ENCODE measurements at places on chromosomes 12 and 14.

DNA sequence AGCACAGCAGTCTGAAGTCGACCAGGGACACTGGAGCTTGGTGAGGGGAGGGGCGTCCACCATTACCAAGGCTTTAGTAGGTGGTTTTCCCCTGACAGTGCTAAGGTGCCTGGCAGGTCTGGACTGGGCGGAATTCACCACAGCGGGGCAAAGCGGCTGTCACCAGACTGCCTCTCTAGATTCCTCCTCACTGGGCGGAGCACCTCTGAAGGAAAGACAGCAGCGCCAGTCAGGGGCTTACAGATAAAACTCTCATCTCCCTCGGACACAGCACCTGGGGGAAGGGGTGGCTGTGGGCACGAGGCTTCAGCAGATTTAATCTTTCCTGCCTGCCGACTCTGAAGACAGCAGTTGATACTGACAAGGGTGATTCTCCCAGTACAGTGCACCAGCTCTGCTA, 39.1 kb downstream of the DDHD1 start:
- no peak for DNase-seq

DNA sequence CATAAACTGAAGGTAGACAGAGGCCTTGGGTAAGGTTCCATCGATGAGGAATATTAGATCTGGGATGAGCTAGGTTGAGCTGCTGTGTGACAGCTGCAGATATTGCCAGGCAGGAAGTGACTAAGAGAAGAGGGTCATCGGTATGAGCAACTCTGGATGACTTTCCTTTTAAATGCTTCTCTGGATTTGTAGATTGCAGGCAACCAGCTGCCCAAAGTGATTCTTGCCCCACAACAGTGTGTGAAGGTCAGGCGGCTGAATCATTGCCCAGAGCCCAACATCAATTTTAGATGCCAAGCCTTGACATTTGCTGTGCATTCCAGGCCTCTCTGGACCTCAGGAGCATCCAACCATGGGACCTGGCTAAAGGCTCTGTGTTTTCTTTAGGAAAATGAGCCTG, 255.9 kb downstream of the DPF3 start:
- no peak for DNase-seq

GRCh38 chr12:1815814-1816729, 4.3 kb upstream of the LRTM2 start:
- DNase-seq = no peak

DNA sequence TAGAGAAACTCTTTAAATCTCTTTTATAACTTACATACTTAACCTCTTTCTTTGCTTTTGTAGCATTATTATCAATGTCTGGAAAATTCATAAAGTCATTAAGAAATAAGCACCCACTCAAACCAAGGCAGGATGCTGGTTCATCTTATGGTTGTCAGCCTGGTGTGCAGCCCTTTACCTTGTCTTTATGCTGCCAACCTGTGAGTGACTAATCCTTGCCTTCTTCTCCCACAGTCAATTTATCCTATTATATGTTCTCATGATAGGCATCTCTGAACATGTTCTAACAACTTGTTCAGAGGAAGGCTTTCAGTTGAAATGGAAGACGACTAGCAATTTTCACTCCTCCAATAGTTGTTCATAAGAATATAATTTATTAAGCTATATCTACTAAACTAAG, 186.9 kb upstream of the CAND1 start:
- DNase-seq = no peak

DNA sequence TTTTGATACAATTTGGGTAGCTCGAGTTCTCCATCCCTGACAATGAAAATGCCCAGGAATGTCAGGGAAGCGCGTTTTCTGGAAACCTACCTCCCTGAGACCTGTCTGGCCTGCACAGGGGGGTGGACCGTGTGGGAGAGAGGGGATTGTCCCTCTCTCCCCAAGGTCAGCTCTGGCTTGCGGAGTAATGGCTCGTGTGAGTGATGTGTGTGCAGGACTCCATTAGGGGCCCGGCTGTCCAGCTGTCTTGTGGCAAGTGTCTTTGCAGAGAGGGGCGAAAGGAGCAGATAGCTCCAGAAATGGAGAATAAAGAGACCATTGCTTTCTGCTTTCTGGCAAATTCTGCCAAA, 215.3 kb downstream of the CHST11 start:
- no peak for DNase-seq

DNA sequence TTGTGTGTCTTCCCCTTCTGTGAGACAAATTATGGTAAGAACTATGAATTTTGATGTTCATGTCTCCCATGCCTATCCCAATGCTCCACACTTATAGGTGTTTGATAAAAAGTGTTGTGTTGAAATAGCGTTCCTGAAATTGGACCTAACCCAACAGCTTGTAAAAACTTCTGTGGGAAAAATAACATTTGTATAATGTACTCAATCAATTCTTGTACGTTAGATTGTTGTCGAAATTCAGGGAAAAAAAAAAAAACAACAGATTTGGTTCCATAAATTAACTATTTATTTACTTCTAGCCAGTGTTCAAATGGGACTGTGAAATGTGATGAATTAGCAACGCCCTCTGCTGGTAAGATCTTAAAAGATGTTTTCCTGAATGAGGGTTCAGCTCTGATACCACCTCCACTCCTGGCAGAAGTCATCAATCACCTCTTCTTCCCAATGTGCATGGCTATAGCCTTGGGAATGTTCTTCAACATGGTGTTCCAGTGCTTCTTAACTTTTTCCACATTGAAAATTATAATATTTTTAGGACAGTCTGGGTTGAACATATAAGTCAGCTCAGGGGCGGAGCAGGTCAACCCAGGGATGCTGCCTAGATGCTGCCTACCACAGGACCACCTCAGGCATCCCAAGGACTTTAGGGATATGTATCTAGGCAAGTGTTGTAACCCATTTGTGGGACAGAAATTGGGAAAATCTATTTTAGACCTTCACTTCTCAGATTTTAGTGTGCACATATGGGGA, 170.6 kb downstream of the OTOGL start:
- no peak for DNase-seq

- no peak for DNase-seq
Measured at GRCh38 chr14:65263177-65263788, 149.2 kb upstream of the FUT8 start.

DNA sequence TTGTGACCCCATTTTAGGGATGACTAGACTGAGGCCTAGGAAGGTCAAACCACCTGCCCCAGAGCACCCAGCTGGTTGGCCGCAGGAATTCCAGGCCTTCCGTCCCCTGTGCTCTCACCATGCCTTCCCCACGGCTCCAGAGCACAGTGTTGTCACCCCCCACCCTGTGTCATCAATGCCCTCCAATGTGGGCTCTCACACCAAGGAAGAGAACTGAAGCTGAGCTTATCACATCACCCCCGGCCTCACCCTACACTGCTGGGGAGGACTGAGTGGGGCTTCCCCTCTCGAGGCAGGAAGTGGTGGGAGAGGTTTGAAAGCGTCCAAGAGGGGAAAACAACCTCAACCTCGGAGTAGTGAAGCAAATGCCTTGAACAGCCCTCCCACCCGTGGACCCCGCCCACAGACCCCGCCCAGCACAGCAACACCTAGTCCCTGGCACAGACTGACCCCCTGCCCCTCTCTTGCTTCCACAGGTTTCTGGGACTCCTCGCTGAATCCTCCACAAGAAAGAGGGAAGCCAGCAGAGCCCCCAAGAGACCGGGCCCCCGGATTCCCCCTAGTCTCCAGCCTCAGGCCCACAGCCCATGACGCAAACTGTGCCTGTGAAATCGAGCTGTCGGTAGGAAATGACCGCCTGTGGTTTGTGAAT, 97.2 kb downstream of the LGMN start:
- DNase-seq = peak; percentile 89

- no peak for DNase-seq
Measured at GRCh38 chr14:51086044-51086443, 8.9 kb downstream of the TRIM9 start.

DNA sequence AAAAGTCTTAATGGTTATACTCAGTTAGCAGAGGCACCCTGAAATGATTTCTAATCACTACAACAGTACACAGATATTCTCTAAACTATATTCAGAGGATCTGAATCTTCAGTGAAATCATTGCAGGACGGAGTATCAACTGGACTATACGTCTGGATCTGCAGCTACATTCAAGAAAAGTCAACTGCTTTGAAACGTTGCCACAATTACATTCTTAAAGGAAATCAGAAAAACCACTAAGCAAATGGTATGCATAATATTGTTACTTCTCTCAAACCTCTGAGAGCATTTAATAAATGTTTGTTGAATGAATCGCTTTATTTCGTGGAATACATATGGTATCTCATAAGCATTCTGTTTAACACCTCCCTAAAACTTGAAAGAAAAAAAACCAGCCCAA, 67.4 kb downstream of the MED13L start:
- no peak for DNase-seq

DNA sequence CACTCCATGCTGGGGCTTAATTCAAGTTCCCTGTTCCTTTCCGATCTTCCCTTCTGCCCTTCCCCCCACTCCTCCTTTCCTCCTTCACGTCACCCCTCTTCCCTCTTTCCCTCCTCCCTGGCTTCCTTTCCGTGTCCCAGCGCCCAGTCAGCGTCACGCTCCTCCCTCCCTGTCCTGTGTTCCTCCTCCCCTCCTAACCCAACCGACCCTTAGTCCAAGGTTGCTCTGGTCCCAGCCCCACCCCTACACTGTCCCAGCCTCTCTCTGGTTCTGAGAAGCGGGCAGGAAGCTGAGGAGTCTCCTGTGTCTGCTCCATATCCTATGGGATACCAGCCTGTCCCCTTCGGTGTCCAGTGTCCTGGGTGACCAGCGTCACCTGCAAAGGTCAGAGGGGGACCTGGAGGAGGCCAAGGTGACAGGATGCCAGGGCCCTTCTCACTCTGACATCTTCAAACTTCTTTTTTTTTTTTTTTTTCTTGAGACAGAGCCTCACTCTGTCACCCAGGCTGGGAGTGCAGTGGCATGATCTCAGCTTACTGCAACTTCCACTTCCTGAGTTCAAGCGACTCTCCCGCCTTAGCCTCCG, 56.2 kb upstream of the TSPAN9 start:
- DNase-seq = no peak

DNA sequence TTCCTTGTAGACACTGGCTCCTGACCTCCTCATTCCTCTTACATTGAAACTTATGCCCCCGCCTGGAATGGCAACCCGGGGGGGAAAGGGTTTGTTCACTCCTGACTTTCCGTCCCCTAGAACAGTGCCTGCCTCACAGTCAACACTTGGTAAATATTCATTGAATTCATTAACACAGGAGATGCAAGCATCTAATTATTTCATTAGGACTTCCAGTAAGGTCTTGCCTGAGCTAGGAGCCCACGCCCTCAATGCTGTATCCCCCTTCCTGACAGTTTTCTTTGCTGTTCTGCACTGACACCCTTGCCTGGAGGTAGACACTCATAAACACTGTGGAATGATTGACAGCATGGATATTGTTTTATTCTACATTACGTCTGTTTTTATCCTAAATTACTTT, 49.3 kb upstream of the CHST11 start:
- DNase-seq = no peak

DNA sequence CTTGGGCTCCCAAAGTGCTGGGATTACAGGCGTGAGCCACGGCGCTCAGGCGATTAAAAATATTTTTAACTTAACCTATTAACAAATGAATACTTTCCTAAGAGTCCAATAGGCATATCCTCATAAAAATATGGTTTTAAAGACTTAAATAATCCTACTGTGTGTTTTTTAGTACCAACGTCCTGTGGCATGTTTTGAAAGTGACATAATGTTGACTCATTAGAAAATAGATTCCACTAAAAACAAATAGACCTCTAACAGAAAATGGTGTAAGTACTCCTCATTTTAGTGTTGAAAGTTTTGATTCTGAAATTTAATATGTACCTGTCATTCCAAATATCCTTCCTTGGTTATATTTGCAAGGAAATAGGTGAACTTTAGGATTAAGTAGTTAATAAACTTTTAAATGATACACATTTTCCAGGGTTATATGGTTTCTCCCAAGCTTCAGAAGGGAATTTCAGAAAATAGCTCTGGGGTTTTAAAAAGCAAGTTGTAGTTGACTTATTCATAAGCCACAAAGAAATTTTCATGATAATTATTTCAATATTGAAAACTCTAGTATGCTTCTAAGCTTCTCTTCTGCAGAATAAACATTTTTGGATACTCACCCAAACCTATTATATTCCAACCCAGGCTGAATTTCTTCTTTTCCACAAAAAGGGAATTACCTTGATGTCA, 12.1 kb upstream of the LUM start:
- no peak for DNase-seq

GRCh38 chr14:32332415-32333316, 3.6 kb downstream of the AKAP6 start:
- DNase-seq = no peak

DNA sequence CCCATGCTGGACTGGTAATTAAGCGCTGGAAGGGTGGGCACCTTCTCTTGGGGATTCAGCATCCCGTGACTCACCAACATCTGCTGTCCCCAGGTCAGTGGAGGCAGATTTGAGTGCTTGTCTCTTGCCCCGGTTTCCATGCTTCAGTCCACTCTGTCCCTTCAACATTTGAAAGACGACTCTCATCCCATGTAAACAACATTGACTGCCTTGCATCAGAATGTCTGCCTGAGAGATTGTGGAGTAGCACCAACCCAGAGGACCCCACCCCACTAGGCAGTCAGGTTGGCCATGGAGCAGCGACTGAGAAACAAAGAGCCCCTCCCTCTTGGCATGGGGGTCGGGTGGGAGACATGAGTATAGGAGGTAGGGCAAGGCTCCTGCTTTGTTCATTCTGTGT, 4.9 kb upstream of the STAC3 start:
- DNase-seq = no peak

DNA sequence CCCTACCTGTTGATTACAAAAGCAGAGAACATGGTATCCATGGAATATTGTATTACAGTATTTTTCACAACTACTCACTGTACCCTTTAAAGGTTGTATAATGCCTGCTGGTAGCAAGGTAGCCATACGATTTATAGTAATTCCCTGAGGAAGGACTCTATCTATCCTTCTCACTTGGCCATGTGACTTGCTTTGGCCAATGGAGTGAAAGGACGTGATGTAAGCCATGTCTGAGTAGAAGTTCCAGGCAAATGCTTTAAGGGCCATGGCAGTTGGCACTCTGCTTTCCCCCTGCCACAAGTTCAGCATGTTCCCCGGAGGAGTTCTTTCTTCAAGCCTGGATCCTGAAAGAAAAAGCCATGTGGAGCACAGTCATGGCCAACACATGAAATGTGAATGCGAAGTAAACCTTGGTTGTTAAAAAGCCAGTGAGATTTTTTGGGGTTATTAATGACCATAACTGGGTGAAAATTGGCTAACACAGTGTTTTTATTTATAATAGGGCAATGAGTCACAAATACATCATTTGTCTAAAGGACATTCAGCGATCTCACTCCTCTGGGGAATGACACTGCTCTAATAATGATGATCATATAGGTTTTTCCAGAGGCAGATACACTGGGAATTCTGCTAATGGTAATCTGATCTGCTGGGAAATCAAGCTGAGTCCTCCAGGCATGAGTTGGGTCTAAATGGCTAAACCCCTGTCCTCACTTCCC, 67.4 kb upstream of the SLC38A2 start:
- DNase-seq = no peak

- DNase-seq = no peak
Measured at GRCh38 chr12:22626406-22626805, 1.4 kb downstream of the ETNK1 start.

GRCh38 chr12:12086362-12086761, 15.6 kb downstream of the BCL2L14 start:
- no peak for DNase-seq

GRCh38 chr12:93094988-93095737, 166.1 kb upstream of the EEA1 start:
- DNase-seq = no peak

All from activated CD8-positive, alpha-beta memory T cell treated with anti-CD3 and anti-CD28 coated beads for 24 hours (primary cell).